ENCODE measurements at places on chromosomes 6 and 20. TPM values are rescaled to one million over a fixed set of nuclear protein-coding genes. Genes with fewer than 3 reads are reported as not detected.

The ARMH2 gene
- total RNA-seq = not detected

The PNLDC1 gene
- total RNA-seq = 0.66 TPM

DNA sequence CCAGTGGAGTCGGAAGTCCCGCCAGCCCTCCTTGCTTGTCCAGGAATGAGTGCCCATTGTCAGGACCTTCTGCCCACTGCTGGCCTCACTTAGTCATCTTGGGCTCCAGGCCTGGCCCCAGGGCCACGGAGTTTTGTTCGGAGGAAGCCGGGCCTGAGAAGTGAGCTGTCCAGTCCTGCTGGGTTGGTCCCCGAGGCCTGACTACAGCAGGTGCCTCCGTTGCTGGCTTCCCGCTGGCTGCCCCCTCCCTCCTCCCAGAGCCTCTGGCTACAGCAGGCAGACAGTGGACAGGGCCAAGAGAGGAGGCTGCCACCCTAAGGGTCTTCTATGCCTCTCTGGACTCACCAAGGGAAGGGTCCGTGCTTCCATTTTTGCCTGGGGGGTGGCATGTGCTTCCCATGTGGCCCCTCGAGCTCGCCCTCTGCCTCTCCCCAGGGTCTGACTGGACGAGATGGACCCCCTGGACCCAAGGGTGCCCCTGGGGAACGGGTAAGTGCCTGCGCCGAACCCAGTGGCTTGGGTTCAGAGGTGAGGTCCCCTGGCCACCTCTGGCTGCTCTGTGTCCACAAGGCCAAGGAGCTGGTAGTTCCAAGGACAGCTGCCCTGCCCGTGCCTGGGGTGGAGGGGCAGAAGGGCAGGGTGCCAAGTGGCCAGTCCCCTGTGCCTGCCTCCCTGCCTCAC, 2.8 kb downstream of the COL9A3 start:
- no peak for DNase-seq

The LTA gene
- 0.29 TPM for total RNA-seq

DNA sequence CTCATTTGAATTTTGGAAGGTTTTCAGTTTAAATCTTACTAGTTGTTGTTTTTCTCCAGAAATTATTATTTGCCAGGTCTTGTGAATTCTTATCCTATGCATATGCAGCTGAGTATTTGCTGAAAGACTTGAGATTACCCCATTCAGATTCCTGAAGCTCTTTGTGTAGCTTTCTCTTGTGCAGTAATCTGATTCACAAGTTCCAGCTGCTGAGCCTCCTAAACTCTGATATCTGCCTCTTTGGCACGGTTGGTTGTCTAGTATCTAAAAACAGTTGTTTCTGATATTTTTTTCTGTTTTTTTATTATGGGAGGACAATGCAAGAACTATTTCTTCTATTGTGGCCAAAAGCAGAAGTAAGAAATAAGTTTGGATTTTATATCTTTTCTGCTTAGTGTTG, 863.9 kb upstream of the MANEA start:
- DNase-seq = no peak

- no peak for DNase-seq
These were observed 69.2 kb downstream of the SLC23A2 start for GRCh38 chr20:4932061-4932460.

- DNase-seq = no peak
These were observed 117.6 kb downstream of the DST start for GRCh38 chr6:56524891-56525703.

The HSPA12B gene
- 9.3 TPM for total RNA-seq

The MTFR2 gene
- total RNA-seq = 2.7 TPM

- DNase-seq = peak; percentile 53
These were observed 35.2 kb upstream of the HLA-G start for GRCh38 chr6:29792123-29793035.

The LST1 gene
- total RNA-seq = 9.8 TPM

- no peak for DNase-seq
These were observed 95.2 kb downstream of the PLEKHG1 start for GRCh38 chr6:150694889-150695288.

DNA sequence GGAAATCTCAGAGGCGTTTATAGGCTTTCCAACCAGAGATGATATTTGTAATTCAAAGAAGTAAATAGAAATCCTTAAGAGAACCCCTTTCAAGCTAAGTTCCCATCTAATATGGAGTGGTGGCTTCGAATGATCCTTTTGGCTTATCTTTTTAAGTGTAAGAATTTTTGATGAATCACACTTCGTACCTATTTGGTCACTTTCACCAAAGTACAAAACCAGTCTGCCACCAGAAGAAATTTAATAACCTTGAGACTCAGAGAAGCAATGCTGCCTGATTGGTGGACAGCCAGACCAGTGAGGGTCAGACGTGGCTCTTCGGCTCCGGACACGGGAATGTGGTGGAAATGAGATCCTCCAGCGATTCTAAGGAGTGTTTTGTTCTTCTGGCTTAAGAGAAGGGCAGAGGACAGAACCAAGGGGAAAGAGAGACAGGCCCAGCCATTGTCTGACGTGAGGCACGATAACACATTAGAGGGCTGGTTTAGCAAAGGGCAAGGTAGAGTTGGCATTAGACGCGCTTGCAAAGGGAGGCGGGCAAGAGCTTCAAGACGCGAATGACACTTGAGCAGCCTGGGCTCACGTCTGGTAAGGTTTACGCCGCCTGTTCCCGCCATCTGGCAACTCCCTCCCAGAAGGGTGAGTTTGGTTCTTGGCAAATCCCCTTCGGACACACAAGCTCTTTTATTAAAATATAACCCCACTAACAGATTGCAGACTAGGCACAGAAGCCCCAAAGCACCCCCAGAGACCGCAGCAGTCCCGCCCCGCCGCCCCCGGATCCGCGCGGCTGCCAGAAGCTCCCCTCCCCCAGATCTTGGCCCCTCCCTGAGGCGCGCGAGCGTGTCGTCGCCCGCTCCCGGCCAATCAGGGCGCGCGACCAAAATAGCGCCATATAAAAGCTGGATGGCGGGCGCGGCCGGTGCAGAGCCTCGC, 50.0 kb upstream of the EZR start:
- peak; percentile 94 for DNase-seq

- DNase-seq = no peak
These were observed 136.8 kb downstream of the QRSL1 start for GRCh38 chr6:106766201-106766600.
